ENCODE measurements at places on chromosomes 13 and 19.

GRCh38 chr19:41882568-41883462, at the start of gene ARHGEF1:
TSS of gene ARHGEF1 (plus strand) at chr19:41883184. CDS start at chr19:41888083, 4,899 bp downstream.
- DNase-seq = no peak

DNA sequence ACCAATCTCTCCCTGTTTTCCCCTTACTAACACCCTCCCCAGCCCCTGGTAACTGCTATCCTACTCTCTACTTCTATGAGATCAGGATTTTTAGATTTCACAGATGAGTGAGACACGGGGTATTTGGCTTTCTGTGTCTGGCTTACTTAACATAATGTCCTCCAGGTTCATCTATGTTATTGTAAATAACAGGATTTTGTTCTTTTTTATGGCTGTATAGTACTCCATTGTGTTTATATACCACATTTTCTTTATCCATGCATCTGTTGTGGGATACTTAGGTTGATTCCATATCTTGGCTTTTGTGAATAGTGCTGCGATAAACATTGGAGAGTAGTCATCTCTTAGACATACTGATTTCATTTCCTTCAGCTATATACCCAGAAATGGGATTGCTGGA, 28.5 kb upstream of the ATP11A start:
- no peak for DNase-seq

DNA sequence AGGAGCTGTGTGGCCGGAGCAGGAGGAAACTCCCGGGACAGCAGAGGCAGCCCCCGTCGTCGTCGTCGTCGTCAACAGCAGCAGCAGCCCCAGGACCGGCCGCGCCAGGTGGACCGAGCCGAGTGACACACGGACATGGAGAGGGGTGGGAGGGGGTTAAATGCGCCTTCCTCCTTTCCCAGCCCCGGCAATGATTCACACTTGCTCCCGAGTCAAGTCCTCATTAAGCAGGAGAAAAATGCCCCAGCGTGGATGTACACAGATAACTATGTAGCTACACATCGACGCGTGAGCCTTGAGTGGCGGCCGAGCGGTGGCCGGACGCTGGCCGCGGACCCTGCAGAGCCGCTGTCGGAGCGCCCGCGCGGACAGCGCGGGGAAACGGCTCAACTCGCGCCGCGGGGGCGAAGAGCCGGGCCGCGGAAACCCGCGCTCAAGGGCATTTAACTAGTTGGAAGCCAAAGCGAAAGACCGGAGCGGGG, 645 bp downstream of the UBL3 start:
- DNase-seq = peak; percentile 4

- no peak for DNase-seq
Measured at GRCh38 chr19:15291089-15291488, 41.2 kb downstream of the BRD4 start.

DNA sequence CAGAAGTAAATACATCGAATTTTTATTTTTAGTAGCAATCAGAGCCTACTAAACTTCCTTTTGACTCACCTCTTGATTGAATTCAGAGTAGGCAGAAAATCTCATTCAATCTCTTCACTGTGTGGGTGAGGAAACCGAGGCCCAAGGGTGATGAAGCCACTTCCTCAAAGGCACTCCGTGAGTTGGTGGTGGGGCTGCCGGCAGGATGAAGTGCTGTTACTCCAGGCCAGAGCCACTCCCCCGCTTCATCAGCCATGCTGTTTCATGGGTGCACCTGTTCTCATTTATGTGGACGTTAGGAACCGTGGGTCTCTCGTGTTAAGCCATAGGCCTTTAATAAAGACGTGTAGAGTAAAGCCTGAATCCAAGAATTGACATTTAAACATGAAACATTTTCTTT, 13.2 kb downstream of the ING1 start:
- DNase-seq = peak; percentile 30

- DNase-seq = no peak
Measured at GRCh38 chr13:113410472-113411201, 42.7 kb downstream of the ADPRHL1 start.

- no peak for DNase-seq
Measured at GRCh38 chr13:30403456-30403855, 18.8 kb upstream of the UBE2L5 start.

DNA sequence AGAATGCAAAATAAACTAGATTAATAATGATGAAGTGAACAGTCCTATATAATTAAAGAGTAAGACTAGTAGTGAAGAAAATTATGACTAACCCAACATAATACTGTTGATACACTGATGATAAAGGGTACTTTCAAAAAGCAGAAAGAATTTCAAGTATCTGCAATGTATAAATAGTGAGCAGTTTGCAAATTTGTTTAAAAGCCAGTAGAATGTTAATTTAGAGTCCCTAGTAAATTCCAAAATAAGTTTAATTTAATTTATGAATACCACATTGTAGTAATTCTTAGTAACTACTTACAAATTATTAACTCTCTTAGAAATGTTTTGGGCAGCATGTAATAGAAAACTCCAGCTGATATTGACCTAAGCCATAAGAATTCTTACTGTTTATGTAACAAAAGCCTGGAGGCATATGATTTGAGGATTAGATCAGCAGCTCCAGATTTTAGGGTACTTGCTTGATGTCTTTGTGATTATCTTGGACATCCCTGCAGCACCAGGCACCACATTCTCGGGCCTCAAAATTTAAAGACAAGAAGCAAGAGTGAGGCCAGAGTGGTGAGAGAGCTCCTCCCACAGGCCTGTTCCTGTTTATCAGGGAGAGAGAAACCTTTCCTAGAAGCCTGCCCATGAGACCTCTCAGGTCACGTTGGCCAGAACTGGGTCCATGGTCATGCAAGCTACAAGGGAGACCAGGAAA, 67.6 kb upstream of the TDRD3 start:
- DNase-seq = peak; percentile 21

GRCh38 chr13:95707035-95707434, 30.1 kb downstream of the DNAJC3 start:
- DNase-seq = no peak

- no peak for DNase-seq
Measured at GRCh38 chr13:59342400-59342799, 821.3 kb downstream of the DIAPH3 start.

DNA sequence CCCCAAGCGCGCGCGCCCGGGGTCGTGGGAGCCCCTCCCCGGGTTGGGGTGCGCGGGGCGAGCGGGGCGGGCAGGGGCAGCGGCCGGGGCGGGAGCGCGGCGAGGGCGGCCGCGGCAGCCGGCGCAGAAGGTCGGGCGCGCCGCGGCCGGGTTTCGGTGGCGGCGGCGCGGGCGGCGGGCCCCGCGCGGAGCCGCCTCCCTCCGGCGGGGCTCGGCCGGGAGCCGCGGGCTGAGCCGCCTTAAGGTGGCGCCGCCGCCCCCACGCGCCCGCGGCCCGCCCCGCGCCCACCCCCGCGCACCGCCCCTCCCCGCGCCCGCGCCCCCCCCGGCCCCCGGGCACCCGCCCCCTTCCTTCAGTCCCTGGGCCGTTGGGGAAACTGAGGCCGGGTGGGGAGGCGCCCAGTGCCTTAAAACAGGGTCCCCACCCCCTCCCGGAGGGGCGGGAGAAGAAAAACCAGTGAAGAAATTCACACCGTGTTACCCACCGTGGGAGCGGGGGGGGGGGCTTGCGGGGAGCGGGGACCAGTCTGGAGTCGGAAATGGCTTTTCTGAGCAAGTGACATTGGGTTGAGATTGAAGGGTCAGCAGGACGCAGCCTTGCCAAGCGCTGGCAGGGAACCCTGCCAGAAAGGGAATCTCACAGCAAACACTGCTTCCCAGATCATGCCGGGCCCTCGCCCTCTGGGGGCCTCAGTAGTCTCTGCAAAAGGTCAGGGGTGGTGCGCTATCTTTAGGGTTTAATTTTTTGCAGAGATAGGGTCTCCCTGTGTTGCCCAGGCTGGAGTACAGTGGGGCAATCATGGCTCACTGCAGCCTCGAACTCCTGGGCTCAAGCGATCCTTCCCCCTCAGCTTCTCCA, at the start of gene TLE2:
Gene TLE2 (minus strand): TSS at position 216 of the 859 bp plus-strand sequence. CDS start 376 bp downstream, outside the sequence.
- DNase-seq = no peak

GRCh38 chr19:44734357-44734756, 14.2 kb upstream of the BCL3 start:
- DNase-seq = no peak

DNA sequence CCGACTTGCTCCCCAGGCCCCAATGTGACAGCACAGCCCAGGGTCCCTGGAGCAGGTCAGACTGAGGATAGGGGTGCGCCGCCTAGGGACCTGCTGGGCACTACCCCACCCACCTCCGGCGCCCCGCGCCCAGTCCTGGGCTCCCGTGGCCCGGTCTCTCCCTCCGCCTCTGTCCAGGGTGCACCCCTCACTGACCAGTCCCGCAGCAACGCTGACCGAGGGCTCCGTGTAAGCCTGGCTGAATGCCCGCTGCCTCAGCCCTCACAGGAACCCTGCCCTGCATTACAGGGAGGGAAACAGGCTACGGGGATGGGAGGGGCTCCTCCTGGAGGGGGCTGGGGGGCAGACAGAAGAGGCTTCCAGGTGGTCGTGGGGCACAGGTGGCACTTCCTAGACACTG, 31.7 kb downstream of the GPX4 start:
- DNase-seq = no peak

- DNase-seq = no peak
Measured at GRCh38 chr13:23966691-23967615, 69.7 kb upstream of the C1QTNF9B start.

- DNase-seq = no peak
Measured at GRCh38 chr13:99376132-99376531, 68.9 kb upstream of the GPR183 start.

GRCh38 chr13:50370303-50370950, 355.2 kb downstream of the KCNRG start:
- DNase-seq = no peak

DNA sequence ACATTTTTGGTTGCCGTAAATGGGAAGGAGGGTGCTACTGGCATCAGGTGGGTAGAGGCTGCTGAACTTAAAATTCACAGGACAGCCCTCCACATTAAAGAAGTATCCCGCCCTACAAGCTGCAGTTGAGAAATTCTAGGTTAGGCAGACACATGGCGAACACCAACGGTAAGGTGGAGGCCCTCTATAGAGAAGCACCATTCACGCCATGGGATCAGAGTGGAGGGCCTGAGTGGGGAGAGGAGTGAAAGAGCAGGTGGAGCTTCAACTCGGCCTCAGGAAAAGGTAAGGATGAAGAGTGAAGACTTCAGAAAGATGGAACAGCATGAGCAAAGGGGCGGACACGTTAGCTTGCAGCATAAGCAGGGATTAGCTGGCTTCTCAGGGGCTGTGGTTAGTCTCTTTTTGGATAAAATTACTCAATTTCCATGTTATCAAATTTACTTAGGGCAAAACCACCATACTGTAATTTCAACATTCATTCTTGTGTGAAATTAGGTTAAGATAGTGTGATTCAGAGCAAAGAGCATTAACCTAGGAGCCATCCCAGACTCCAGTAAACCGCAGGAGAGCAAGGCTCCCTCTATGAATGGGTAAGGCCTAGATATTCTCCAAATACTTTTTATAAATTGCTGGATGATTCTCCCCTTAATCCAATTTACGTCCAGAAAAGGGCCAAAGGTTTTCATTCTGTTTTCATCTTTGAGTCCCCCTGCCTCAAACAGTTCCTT, 1.2 kb downstream of the EEF1AKMT1 start:
- DNase-seq = no peak

All from NCI-H2107 (cell line).